ENCODE measurements at places on chromosomes 4 and X.

DNA sequence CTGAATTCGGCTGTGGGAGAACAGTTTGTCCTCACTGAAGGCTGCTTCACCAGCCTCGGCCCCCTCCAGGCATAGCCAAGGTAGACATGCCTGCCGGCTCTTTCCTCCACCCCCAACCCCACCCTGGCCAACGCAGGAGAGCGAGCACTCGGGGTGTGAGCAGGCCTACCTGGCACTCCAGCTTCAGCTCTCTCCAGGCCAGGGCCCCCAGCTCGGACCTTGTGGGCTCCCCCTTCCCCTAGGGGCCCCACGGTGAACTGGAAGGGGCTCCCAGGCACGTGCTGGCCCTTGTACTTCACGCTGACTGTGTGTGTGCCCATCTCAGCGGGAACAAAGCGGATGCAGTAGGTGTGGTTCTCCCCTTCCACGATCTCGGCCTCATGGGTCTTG lies 22.4 kb downstream of the FLNA start:
- DNase-seq = no peak

- DNase-seq = no peak
These were observed 280.9 kb downstream of the IQCM start for GRCh38 chr4:149534779-149535178.

DNA sequence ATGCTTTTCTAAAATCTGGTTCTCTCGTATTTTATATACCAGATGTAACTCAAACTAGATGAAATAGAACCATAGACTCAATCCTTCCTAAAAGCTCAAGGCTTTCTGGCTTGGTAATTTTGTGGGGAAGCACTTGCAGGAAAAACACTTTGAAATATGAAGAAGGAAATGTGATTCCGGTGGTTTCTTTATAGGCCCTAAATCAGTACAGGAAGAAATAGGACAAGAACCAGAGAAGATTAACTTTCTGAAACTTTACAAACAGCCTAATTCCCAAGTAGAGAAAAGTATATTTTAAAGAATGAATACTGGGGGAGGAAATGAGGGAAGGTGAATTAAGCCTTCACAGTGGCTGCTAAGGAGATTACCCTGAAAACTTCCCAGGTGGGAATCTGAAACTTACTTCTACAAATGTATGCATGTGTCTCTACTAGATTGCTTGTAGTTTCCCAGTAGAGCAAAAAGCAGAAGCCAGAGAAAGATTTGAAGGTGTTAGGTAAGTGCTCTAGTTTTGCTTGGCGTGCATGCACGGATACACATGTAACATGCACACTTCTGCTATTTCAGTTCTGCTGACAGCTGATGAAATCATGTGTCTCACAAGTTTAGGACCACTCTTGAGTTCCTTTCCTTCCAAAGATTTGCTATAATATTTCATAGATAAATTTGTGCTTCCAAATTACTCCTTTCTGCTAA lies 92.1 kb downstream of the AFF1 start:
- DNase-seq = no peak

GRCh38 chrX:118560489-118560888 lies 64.9 kb downstream of the DOCK11 start:
- DNase-seq = no peak

DNA sequence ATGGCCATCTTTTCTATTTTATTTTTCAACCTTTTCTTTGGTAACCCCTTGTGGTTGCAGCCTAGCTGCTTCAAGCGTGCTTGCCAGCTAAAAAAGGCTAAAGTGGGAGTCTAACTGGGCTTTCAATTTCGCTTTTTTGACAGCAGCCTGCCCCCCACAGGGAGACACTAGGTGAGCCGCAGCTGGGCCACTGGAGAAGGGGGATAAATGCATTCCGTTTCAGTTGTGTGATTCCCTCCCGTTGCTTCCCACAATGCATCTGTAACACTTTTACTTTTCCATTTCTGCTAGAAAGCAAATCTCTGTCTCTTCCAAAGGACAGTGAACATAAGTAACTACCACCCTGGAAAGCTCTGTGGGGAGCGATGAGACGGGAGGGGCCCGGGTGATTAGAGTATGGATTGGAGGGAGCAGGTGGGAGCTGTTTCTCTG lies 86.3 kb upstream of the RAPGEF2 start:
- no peak for DNase-seq

DNA sequence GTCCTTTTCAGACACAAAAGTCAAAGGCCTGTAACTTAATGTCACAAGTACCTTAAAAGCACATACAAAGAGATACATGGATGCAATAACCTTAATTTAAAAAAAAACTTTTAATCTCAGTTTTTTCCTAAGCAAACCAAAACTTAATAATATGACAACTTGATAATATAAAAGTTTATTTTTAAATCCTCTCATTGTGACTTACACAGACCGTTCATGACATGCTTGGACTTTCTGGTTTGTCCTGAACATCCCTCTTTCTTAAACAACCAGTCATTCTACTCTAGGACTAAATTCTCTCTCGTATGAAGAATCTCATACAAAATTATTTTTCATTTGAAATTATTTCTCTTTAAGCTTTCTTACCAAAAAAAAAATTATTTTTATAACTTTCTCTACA lies 43.1 kb upstream of the CYP2U1 start:
- DNase-seq = no peak

- no peak for DNase-seq
These were observed 90.4 kb downstream of the MOSPD2 start for GRCh38 chrX:14963447-14964236.

DNA sequence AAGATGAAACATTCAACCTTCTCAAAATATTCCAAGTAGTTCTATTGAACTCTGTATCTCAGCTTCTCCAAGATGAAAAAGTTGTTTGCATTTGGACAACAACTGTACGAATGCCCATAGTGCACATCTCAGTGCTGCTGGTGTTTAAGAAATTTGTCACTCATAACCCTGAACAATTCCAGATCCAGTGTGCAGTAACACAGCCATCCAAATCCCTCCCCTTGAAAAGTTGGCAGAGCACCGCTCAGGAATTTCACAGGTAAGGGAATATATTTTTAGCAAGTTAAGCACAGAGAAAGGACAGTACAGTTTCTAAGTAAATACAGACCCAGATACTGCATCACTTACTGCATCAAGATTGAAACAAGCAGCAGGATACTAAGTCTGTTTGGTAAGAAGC lies 104.7 kb downstream of the CNOT6L start:
- DNase-seq = no peak

DNA sequence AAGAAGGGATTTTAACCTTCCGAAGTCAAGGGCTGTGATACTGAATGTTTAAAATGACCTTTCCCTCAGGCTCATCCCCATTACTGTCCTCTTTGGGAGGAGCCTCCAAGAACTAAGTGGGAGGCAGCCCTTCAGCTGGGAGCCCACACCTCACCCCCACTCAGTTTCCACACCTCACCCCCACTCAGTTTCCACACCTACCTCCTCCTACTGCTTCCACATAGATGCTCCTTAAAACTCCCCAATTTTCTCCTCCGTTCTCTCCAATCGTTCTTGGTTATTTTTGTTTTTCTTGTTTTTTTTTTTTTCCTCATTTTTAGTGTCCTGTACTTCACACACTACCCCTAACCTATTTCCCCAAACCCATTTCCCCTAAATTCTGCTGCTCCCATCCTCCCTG lies 31.6 kb upstream of the ANXA3 start:
- DNase-seq = no peak

DNA sequence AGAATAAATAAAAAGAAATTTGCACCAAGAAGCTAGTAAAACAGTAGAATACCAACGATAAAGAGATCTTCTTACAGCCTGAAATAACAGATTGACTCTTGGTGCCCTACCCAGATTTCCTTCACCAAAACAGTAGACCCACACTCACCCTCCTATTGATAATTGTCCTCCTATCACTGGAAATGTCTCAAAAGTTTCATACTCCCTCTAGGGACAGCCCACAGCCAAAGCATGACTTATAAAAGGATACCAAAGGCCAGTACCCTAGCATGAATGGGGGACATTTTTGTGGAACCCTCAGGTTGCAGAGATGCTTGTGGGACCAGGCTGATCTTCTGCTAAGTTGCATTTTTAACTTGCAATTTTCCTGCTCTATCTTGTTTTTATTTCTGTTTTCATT lies 104.1 kb downstream of the INPP4B start:
- DNase-seq = no peak

- no peak for DNase-seq
These were observed 109.7 kb downstream of the UNC5C start for GRCh38 chr4:95439071-95439470.

DNA sequence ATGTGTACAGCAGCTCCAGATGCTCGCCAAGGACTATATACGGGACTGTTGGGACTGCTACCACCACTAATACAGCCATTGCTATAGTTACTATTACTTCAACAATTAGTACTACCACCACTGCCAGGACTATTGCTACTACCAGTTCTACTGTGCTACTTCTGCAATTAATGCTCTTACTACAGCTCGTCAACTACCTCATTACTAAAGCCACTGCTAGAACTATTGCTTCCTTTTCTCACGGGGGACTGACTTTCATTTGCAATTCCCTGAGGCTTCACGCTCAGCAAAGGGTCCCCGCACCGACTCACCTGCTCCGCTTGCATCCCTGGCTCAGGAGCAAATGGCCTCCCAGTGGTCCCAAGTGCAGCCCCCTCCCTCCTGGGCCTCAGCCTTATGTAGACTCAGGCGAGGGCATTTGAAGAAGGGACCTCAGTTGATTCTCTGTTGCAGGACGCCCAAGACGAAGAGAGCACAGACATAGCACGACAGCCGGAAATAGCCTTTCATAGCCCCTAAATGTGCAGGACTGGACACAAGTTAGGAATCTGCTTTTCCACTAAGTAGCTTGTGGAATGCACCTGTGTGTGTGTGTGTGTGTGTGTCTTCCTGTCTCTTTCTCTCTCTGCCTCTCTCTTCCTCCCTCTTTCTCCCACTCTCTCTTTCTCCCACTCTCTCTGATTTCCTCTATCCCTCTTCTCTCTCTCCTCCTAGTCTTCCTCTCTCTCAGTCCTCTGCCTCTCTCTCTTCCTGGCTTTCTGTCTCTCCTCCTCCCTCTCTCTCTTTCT lies 294.8 kb downstream of the ASMT start:
- DNase-seq = no peak

- no peak for DNase-seq
These were observed 19.4 kb downstream of the AWAT2 start for GRCh38 chrX:70030301-70030767.

DNA sequence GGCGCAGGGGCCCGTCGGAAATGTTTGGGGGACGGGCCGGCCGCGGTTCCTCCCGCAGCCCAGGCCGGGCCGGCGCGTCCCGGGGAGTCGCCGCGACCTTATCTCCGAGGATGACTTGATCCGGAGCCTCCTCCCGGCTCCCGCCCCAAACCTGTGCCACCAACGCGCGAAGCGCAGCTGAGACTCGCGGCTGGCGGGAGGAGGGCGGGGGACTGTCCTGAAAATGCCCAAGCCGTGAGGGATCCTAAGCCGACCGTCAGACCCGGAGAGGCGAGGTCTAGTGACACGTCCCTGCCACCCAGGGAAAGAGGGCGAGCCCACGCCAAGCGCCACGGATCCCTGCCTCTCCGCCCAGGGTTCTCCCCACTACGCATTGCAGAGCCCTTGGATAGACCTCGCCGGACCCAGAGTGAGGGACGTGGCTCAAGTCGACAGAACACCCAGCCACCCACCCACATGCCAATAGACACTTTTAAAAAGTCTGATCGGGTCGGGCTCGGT lies 26.9 kb downstream of the UTP14A start:
- DNase-seq = no peak

GRCh38 chr4:112402098-112402497 lies 104.9 kb downstream of the ALPK1 start:
- no peak for DNase-seq

DNA sequence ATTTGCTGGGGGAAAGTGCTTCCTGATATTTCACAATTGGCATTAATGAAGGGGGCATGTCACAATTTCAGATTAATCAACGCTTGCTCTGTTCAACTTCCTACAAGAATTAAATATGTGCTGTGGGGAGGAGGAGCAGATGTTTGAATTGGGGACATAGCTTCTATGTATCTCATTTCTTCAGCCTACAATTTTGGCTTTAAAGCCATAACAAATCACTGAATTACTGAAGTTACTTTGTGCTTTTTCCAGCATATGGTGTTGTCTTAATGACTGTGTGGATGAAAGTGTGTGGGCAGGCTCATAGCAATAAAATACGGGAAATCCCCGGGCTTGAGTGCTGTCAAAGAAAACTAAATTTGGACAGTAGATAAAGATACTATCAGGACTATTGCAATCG lies 813 bp downstream of the TLR7 start:
- no peak for DNase-seq

DNA sequence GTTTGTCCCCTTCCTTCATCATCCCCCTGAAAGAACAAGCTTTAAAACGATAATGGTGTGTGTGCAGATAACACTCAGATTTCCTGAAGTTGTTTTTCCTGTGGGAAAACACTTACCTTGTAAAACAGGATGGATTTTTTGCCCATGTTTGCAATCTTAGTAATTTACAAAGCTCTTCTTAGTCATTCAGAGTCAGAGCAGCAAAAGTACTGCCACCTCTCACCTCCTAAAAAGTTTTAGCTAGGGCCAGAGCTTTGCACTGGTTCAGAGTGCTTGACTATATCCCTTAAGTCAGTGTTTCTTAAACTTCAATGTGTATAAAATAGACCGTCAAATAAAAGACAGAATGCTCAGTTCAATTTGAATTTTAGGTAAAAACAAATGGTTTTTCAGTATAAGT lies 62.3 kb downstream of the NKX6-1 start:
- DNase-seq = no peak

DNA sequence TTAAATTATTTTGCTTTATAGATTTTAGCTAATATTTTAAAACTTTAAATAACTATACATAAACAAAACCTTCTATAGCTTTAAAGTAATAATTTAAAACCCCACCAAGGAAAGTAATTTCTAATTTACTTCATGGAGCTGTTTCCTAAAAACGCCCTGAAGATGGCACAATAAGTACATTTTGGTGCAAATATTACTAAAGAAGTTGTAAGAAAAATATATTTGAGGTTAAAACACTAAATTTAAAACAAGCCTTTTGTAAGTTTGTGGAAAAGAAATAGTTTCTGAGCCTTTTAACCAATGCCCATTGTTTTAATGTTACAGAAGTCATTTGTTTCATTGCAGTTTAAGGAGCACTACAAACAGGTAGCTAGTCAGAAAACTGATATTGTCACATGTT lies 137.4 kb upstream of the AGA start:
- no peak for DNase-seq

- DNase-seq = no peak
These were observed 141.0 kb downstream of the PDHA2 start for GRCh38 chr4:95980877-95981360.

- DNase-seq = no peak
These were observed 180.4 kb upstream of the RASGEF1B start for GRCh38 chr4:81652069-81652478.
